ENCODE measurements at places on chromosomes 11 and 22.

DNA sequence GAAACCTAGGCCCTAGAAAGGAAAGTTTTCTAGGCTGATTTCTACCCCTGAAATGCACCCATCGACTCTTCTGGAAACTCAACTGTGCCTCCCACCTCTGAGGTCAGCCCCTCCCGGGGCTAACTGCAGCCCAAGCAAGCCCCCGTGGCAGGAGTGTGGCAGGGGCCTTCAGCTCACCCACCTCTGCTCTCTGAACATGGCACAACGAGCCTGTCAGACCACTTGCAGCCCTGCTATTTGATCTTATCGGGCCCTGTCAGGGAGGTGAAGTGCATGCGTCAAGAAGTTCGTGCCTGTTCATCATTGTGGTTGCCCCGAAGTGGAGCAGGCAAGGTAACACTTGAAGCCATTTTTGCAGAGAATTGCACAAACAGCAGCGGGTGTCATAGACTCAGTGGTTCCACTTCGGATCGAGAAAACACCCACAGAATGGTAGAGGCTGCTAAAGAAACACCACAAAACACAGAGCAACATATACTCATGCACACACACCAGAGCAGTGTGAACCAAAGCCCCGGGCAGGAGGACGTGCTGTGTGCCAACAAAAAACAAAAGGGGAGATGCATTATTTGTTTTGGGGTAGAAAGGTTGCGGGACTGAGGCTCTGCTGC lies 262.7 kb downstream of the ETS1 start:
- DNase-seq = no peak

DNA sequence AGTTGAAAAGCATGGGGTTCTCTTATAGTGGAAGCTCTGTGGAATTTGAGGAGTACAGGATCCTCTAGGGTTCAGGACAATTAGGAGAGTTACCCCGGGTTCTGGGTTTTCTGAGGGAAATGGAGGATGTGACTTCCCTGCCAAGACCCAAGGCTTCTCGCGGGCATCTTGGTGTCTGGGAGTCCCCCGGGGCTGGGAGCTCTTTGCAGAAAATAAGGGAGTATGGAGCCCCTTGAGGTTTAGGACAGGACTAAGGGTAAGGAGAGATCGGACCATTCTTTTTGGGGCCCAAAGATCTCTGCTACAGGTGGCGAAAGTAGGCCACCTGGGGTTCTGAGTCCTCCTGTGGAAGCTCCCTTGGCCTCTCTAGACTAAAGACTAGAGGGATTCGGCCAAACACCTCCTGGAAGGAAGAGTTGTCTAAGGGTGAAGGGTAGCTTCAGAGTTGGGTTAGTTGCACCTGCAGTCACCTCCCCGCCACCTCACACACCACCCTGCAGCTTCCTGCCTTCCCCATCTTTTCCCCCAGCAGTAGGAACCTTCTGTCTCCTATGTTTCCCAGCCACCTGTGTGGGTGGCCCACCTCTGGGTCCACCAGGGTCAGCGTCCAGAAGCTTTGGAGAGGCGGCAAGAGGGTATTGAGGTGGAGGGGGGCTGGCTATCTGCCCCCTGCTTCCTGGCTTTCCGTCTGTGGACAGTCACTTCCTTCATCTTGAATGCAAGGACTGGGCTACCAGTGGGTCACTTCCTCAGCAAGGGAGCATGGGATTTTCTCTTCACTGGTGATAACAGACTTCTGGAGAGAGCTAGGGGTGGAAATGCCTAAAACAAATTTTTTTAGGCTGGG lies 908 bp downstream of the LIMK2 start:
- DNase-seq = no peak

GRCh38 chr11:87030458-87031054 lies 7.2 kb upstream of the TMEM135 start:
- DNase-seq = no peak

- DNase-seq = no peak
Measured at GRCh38 chr11:83862691-83863090, 576.5 kb upstream of the CCDC90B start.

GRCh38 chr11:45930031-45930794 lies 7.8 kb downstream of the LARGE2 start:
- DNase-seq = peak; percentile 21

- DNase-seq = no peak
Measured at GRCh38 chr22:49576241-49577141, 251.2 kb downstream of the BRD1 start.

- peak; percentile 58 for DNase-seq
Measured at GRCh38 chr22:19085233-19085718, 36.9 kb downstream of the DGCR2 start.

DNA sequence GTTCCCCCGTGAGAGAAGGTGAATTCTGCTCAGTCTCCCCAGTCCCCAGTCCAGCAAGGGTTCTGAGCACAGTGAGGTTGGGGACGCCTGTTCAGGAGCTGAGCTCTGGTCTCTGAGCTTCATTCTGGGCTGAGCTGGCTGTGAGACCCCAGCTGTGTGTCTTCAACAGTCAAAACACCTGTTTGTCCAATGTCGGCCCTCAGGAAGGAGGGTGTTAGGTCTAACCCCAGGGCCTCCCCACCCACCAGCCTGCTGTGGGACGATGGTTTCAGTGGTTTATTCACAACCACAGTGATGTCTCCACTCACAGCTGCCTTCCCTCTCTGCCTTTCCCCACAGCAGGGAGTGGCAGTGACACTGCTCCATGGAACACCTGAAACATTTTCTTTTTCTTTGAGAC lies 1282.9 kb downstream of the TBC1D22A start:
- DNase-seq = no peak

DNA sequence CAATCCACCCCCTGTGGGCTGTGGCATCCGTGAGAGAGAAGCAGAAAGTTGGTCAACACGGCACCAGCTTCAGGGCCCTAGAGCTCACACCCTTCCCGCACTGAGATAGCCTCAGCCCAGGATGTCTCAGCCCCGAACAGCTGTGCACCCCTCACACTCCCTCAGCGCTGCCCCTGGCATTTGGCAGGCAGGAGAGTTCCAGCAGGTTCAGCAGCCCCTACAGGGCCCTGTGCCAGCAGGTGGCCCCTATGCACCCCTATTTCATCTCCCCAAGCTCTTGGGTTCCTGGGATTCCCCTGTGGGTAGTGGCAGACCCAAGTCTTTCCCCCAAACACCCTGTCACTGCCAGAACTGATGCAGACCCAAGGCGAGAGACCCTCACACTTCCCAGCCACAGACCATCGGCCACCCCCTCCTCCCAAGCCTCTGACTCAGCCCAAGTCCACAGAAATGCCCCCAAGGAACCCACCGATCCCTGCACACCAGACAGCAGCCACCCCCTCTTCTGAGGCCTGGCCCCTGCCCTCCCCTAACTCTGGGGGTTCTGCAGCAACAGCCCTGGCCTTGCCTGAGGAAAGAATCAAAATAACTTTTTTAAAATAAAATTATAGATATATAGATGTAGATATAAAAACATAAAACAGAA lies 183.6 kb downstream of the IGLL1 start:
- no peak for DNase-seq

DNA sequence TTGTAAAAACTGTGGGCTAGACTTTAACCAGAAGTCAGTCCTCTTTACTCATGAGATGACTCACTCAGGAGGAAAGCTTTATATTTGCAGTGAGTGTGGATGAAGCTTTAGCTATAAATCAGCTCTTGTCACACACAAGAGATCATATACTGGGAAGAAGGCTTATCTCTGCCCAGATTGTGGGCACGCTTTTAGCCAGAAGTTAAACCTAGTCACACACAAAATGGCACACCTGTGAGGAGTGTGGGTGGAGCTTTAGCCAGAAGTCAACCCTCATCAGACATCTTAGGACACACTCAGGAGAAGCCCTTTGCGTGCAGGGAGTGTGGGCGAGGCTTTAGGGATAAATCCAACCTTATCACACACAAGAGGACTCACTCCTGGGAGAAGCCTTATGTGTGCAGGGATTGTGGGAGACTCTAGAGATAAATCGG lies 706.9 kb upstream of the LUZP2 start:
- DNase-seq = no peak

DNA sequence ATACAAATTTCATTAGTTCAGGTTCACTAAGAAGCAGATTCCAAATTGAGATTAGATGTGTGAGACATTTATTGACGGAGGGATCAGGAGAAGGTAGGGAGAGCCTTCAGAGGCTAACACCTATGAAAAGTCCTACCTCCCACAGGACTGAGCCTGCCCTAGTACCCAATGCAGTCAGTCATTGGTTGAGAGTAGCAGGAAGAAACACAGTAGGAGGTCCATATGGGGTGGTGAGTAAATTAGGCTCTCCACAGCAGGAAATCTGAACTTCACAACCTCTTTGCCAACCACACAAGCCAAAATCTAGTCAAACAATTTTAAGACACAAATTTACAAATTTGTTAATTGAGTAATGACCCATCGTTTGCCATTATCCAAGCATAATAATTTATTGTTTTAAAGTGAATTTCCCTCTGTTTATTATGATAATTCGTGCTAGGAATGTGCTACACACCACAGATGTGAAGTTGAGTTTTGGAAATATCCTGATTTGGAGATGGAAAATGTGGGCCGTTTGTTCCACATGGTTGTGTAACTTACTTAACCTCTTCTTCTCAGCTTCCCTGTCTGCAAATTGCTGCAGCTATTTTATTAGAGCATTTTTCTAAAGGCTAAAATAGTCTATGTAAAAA lies 542.1 kb downstream of the ETS1 start:
- no peak for DNase-seq

GRCh38 chr11:19951558-19952115 lies 208.6 kb downstream of the DBX1 start:
- DNase-seq = no peak

DNA sequence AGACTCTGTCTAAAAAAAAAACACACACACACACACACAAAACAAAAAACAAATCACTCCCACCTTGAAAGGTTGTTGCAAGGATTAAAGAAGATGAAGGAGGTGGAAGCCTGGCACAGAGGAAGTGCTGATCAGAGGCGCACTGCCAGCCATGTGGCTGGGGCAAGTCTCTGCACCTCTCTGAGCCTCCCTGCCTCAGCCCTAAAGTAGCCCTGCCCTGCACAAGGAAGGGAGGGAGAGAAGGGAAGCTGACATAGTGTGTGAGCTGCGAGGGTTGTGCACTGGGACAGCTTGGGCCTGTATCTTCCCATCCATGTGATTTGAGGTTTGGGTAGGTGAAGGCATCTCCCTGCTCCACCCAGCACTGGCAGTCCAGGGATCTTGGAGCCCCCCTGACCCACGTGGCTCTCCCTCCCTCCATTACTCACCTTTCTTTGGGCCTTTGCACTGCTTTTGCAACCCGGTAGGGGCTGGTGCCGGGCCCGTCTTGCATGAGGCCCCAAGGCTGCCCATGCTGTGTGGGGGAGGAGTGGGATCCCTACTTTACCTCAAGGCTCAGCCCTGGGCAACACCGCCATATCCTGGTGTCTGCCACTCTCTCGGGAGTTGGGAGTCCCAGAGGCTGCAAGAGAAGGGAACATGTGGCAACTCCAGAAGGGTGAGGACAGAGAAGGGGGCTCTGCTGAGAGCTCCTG lies 30.5 kb downstream of the IFT27 start:
- DNase-seq = no peak

DNA sequence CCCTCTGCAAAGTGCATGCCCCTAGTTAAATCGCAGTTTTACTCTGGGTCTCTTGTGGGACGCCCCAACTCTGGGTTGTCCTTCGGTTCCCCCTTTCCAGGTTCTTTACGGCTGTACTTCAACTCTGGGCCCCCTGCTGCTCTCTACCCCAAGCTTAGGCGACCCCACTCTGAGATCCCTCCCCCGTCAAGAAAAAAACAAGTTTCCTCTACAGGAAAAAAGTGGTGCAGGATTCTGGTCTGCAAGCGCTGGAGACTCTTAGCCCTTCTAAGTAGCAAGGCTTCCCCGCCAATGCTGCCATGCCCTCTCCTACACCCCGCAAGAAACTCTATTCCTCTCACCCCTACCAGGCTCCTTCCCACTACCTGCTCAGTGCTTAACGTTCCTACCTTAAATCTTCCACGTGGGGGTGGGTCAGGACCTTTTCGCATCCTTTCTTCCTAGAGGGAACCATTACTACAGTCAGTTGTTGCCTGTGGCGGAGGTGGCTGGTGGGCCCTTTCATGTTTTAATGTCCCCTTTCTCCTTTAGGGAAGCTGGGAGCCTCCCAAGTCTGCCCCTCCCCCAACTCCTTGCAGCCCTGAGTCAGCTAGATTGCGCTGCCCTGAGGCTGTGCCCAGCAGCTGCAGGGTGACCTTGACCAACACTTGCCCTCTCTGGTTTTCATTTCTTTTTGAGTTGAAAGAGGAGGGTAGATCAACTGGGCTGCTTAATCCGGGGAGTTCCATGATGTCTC lies 1.4 kb downstream of the NEFH start:
- DNase-seq = no peak

- no peak for DNase-seq
Measured at GRCh38 chr11:26188554-26188953, 143.4 kb upstream of the ANO3 start.
